Muscle of back (tissue), 13 donors: ENCODE measurements at places on chromosomes 7 and 10.

- no peak for DNase-seq
These were observed 9.3 kb downstream of the DAGLB start for GRCh38 chr7:6438427-6438826.

GRCh38 chr10:104123397-104123796 lies 1.4 kb downstream of the SFR1 start:
- peak; percentile 16 for DNase-seq

DNA sequence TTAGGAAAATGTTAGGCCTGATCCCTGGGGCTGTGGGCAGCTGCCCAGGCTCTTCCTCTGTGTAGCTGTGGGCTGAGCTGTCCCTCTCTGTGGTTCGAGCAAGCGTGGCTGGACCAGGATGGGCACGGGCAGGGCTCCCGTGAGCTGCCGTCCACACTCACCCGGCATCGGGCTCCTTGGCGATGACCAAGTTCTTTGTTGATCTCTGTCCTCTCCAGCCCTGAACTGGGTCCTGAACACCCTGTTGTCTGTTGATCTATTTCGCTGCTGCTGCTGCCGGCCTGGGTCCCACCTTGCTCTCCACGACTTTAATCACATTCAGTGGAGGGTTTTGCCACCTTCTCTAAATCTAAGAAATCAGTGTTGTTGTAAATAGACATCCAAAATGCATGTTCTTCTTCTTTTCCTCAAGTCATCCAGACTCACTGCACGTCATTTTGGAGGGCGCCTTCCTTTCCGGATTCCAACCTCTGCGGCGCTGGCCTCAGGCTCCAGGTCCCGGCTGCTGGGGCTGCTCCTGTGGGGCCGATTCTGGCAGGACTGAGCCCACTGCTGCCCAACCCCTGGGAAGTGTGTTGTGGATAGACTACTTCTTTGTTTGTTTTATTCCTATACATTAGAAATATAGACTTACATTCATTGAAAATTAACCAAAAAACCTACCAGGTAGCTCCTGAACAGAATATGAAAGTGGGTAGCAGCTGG lies 100.6 kb downstream of the DYNC2I1 start:
- DNase-seq: no peak

DNA sequence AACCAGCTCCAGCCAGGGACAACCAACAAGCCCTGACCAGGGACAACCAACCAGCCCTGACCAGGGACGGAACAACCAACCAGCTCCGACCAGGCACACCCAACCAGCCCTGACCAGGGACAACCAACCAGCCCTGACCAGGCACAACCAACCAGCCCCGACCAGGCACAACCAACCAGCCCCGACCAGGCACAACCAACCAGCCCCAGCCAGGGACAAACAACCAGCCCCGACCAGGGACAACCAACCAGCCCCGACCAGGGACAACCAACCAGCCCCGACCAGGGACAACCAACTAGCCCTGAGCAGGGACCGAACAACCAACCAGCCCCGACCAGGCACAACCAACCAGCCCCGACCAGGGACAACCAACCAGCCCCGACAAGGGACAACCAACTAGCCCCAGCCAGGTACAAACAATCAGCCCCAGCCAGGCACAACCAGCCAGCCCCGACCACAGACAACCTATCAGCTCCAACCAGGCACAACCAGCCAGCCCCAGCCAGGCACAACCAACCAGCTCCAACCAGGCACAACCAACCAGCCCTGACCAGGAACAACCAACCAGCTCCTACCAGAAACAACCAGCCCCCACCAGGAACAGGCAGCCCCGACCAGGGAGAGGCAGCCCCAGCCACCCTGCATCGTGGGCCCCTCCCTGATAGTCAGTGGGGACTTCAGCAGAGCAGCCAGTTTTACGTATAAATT lies 56.4 kb downstream of the PROSER2 start:
- DNase-seq: no peak

DNA sequence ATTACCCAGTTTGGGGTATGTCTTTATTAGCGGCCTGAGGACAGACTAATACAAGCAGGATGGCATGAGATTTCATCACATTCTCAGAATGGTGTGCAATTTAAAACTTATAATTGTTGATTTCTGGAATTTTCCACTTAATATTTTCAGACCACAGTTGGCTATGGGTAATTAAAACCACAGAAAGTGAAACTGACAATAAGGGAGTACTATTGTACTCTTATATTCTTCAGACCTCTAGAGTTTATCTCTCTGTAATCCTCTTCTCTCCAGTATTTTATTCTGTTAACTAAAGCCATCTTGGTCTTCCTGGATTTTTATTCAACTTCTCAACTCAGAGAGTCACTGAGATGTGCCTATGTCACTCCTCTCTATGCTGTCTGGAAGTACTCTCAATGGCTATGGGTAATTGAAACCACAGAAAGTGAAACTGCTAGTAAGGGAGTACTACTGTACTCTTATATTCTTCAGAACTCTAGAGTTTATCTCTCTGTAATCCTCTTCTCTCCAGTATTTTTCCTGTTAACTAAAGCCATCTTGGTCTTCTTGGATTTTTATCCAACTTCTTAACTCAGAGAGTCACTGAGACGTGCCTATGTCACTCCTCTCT lies 118.3 kb downstream of the PPP1R17 start:
- DNase-seq: no peak

DNA sequence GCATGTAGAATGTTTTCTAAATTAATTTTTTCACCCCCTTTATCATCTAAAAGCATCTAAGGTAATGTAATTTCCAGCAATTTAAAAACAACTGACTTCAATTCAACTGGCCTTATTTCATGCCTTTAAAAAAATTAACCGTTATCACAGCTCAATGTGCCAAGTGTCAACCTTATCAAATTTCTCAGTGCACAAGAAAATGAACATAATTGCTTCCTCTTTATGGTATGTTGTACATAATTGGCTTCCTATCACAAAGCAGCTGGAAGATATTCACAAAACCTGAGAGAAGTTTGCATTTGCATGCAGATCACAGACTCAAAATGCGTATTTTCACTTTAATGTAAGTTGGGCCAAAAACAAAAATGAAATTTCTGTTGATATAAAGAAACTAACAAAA lies 966.4 kb downstream of the GRM8 start:
- no peak for DNase-seq

- DNase-seq: peak; percentile 44
These were observed 456.2 kb downstream of the REEP3 start for GRCh38 chr10:63977329-63977923.
